Effector CD4-positive, alpha-beta T cell (primary cell): ENCODE measurements at places on chromosomes 2 and 18.

GRCh38 chr18:79545736-79546171 lies 133.8 kb upstream of the CTDP1 start:
- DNase-seq = no peak

- no peak for DNase-seq
Observed at GRCh38 chr2:64876137-64876647, 113.0 kb upstream of the SLC1A4 start.

GRCh38 chr2:160207271-160207670 lies 7.2 kb upstream of the ITGB6 start:
- no peak for DNase-seq

GRCh38 chr18:55064760-55065159 lies 105.5 kb upstream of the CCDC68 start:
- DNase-seq = no peak

- DNase-seq = no peak
Observed at GRCh38 chr18:72091369-72091768, 452.8 kb downstream of the CBLN2 start.

DNA sequence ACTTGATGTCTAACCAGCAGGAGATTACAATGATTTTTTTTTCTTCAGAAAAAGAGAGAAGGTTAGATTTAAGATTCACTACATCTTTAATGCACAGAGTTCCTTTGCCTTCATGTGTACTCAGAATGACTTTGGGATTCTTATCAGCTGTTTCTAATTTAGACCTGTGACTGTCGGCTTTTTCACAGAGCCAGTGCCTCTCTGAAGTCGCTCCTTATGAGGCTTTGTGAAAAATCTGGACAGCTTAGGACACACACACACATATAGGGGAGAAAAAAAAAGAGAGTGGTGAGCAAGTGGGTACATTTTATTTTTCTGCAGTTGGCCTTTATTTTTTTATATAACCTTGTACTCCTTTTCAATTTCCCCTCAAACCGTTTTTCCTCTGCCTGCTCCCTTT lies 893.1 kb upstream of the CELF4 start:
- DNase-seq = no peak

DNA sequence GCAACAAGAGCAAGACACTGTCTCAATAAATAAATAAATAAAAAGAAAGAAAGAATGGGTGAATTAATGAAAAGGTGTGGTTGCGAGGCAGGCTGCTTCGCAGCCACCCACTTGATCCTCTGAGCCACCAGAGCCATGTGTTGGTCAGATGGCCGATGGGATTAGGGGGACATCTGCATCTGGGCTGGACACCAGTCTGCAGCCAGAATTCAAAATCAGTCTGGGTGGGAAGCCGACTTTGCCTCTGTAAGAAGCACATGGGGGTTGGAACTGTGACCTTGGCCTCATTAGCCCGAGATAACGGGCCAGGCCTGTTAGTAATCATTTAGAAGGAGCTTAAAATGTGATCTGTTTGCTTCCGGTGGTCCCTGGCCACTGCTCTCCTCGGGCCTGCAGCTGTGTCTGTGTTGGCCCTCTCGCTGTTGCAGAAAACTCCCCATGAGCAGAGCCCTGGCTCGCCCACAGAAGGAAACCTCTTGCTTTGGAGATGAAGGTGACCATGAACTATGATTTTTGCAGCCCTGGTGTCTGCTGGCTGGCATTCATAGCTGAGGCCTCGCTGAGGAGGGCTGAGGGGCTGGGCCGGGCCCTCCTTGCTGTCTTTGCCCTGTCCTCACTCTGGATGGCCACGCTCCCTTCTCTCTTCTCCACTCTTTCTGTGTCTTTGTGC lies 94.4 kb downstream of the DYSF start:
- no peak for DNase-seq

GRCh38 chr2:207139552-207139951 lies 26.2 kb downstream of the KLF7 start:
- DNase-seq = no peak

- DNase-seq = no peak
Observed at GRCh38 chr2:130755256-130756052, at the start of gene AMER3. Gene AMER3 (plus strand): TSS chr2:130755540. CDS start chr2:130762073, 6,533 bp downstream.

DNA sequence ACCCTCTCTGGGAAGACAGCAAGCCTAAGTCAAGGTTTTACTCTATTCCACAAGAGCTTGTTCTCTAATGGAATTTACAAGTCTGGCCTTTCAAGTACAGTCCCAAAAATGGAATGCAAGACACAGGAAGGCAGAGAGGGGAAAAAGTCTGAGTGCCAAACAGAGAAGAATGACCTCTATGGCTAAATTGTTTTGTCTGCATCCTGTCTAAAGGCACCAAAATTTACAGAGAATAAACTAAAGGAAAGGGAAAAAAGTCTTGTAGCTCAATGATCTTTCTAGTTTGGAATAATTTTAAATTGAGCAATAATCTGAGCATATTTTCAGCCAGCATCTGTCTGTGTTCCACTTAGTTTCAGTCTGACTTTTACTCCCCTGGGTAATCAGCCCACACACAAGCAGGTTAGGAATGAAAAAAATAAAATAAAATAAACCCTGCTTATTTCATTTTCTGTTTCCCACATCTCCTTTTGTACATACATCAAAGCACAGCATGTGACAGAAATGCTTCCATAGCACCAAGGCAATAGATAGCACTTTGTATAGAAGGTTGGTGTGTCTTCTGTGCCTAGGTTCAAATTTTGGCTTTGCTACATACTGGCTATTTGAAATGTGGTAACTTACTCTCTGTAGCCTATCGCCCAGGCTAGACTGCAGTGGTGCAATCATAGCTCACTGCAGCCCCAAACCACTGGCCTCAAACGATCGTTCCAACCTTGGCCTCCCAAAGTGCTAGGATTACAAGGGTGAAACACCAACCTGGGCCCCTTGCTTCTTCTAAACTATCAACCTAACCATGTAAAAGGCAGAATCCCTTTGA lies 105.1 kb downstream of the SLC8A1 start:
- DNase-seq = no peak

DNA sequence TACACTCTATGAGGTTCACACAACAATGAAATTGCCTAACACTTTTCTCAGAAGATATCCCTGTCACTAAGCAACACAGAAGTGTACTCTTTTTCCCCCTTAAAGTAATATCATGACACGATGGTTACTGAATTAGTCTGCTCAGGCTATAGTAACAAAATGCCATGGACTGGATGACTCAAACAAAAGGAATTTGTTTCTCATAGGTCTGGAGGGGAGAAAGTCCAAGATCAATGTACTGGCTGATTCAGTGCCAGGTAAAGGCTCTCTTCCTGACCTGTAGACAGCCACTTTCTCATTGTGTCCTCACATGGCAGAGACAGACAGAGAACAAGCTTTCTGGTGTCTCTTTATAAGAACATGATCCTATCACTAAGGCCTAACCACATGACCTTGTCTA lies 211.9 kb downstream of the RBM43 start:
- DNase-seq = no peak

- no peak for DNase-seq
Observed at GRCh38 chr2:208415255-208415654, 8.7 kb downstream of the PTH2R start.

- DNase-seq = no peak
Observed at GRCh38 chr2:842151-842803, 108.4 kb upstream of the SNTG2 start.

- no peak for DNase-seq
Observed at GRCh38 chr2:83686863-83687262, 772.2 kb downstream of the SUCLG1 start.

GRCh38 chr2:81523344-81523743 lies 1218.8 kb upstream of the LRRTM1 start:
- no peak for DNase-seq

DNA sequence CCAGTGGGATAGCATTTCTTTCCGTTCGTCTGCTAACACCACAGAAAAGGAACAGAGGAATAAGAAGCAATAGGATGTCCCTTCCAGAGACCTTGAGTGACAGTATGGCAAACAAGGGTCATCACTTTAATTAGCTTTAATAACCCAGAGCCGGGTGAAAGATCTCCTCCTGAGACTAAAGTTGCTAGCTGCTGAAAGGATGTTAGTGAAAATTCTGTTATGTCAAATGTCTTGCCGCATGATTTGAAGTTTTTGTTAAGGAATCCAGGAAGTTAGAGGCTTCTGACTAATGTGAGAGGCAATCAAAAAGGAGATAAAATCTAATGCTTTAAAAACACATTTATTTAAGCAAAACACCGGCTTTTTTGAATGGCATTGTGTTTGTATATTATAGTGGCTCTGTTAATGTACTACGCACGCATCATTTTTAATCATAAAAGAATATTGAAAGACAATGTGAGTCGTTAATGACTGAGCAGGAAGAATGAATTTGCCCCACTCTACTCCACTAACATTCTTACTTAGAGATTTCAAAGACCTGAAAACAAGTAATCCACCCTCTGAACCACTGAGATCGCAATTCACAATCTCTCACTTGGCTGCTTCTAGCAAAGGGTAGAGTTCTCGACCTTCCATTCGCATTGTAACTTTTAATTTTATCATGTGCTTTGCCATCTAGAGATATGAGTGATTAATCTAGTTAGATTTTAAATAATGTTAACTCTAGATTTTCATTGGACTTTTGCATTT lies 536.6 kb downstream of the LRRTM4 start:
- no peak for DNase-seq

DNA sequence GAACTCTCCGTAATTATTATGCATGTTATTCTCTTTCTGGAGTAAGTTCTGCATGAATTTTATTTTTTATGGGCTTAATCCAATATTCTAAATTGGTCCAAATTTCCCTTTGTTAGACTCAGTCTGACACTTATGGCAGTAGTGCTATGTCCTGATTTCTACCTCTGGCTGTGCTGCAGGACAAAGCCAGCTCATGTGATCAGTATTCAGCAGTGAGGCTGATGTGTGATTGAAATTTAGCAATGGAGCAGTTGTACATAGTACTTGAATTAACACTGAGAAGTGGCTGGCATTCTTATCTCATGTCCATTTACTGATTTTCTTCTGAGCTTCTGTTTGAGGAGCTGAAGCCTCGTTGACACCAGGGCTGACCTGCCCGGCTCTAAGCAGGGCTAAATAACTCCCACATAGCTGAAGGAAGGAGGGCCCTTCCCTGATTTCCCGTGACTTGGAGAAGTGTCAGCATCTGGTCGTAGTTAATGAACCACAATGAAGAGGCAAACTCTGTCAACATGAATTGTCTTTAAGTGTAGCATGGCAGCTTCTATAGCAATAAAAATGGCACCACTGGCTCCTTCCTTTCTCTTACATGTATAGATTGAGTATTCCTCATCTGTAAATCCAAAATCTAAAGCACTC lies 159.0 kb upstream of the RASGRP3 start:
- DNase-seq = no peak

DNA sequence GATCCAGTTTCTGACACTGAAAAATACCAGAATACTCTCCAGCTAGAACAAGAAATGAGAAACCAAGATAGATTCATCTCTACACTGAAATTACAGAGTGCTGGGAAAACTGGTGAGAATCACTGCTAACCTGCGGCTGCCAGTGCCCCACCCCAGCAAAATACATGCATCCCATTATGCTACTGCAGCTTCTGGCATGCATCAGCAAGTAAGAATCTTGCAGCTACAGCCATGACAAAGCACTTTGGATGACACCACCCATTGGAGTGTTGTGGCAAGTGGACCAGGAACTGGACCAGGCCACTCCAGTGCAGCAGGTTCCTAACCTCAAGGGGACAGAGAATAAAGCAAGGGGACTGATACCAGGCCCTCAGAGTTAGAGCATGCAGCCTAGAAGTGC lies 378.8 kb upstream of the ETAA1 start:
- no peak for DNase-seq

DNA sequence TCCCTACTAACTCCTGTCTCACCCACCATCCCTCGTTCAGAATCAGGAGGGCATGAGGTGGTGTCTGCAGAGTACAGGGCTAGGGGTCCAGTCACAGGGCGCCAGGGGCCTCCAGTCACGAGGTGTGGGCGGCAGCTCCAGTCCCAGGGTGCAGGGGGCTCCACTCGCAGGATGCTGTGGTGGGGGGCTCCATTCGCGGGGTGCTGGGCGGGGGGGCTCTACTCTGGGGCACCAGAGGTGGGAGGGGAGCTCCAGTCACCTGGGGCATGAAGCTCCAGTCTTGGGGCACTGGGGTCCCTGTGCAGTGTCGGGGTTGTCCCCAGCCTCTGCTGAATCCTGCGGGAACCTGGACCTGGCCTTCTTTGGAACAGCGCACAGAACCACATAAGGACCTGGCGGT lies 66.0 kb downstream of the EIPR1 start:
- DNase-seq = no peak

DNA sequence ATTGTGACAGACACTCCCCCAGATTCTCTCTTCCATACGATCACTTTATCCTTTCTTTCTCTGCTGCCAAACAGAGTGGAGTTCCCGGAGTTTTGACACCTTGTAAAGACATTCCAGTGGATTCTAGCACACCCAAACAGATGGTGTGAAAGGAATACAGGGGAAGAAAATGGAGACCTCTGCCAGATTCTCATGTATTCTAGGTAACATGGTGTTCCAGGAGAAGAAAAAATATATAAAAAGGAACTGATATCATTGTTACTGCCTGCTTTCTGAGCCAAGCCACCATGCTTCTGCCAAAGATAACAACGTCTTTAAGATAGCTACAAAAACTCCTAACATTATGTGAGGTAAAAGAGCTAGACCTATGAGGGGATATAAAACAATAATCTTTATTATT lies 136.5 kb downstream of the TXNL1 start:
- no peak for DNase-seq

- no peak for DNase-seq
Observed at GRCh38 chr18:49013291-49013691, 62.5 kb upstream of the SMAD7 start.

GRCh38 chr18:29083545-29083944 lies 906.6 kb upstream of the CDH2 start:
- DNase-seq = no peak

DNA sequence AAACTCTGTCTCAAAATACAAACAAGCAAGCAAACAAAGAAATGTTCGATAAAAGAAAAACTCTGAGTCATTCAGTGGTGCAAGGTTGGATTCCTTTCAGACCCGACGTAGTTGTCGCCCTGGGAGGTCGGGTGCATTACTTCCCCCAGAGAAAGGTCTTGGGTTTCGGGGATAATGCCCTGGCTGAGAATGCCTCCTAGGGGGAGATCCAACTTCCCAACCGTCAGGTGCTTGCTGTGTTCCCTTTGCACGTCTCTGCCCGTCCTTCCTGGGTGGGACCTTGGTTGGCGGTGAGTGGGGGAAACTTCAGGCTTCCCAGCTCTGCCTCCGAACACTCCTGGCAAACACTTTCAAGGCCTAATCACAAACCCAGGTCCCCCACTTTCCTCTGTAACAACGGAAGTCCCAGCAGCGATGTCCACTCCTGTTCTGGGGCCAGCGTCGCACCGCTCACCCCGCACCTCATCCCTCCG lies 609 bp downstream of the TPGS2 start:
- DNase-seq = peak; percentile 21

- no peak for DNase-seq
Observed at GRCh38 chr18:31197676-31198075, 35.0 kb upstream of the DSC1 start.

DNA sequence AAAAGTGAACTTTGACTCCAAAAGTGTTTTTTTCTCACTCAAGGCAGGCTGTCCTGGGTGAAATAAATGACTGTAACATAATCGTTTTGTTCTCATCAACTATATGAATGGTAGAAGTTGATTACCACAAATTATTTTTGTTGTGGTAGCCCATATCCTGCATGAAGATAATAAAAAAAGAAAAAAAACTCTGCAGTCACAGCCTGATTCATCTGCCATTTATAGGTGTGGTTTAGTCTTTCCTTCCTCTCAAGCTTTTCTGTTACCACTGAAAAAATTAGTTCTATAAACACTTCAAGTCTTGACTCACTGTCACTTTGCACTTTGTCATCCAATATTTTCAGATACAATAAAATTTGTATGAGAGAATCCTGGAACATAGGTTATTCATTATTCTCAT lies 522.0 kb downstream of the PLCL1 start:
- no peak for DNase-seq

GRCh38 chr2:1887915-1888314 lies 143.6 kb upstream of the PXDN start:
- DNase-seq = no peak
